ENCODE measurements at places on chromosomes 2 and 18.

DNA sequence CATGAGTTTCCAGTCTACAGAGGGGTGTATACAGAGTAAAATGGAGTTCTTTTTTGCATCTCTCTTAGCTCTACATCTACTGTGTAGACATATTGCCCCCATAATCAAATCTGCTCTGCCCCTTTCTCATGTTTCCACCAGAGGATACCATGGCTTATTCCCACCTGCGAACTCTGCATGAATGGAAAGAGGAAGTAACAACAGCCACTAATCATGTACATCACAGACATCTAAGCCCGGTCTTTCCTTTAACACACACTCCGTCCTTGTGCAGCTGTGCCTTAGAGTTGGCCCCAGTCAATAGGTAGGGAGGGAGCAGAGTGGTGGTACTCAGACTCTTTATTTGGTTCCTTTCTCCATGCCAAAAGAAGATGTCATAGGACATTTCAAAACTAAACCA lies 147.3 kb upstream of the NRP2 start:
- DNase-seq: no peak

DNA sequence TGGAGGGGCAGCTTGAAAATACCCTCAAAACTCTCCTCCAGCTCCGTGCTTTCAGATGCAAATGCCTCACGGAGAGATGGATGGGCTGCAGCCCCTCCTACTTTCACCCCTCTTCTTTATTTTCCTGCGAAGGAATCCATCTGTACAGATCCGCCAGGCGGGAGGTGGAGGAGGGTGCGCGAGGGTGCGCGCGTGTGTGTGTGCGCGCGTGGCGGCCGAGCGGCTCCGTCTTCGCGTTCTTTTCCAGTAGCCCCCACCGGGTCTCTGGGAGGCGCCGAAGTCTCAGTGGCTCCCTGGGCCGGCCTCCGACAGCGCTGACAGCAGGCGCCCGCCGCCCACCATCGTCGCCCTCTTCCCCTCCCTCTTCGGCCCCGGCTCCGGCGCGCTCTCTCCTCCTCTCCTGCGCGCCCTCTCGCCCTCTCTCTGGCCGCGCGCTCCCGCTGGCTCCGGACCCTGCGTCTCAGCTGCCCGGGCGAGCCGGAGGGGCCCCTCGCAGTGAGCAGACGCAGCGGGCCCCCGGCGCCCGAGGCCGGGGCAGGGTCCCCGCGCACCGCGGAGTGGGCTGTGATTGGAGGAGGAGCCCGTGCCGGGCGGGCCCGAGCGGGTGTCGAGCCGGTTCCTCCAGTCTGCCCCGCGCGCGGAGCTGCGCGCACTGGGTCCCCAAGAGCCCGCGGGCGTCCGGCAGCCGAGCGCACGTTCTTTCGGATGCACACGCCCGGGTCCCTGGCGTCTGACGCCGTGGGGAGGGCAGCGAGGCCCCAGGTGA lies at the start of gene CDH7:
TSS of gene CDH7 (plus strand) at position 624 of the 766 bp plus-strand sequence. CDS start 11,831 bp downstream, outside the sequence.
- no peak for DNase-seq

DNA sequence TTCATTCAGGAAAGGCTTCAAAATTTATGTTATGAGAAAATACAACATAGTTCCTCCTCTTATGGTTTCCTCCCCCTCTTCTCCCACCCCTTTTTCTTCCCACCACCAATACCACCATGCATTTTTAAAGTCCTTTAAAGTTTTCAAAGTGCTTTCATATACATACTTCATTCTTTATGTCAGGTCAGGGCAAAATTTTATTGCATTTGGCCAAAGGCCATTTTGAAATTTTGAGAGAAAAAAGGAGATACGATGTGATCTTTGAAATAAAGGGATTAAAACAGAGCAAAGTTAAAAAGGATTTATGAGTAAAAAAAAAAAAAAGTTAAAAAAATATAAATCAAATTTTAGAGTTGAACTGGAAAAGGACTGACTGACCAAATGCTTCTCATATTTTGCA lies 792.5 kb upstream of the FANCL start:
- no peak for DNase-seq

DNA sequence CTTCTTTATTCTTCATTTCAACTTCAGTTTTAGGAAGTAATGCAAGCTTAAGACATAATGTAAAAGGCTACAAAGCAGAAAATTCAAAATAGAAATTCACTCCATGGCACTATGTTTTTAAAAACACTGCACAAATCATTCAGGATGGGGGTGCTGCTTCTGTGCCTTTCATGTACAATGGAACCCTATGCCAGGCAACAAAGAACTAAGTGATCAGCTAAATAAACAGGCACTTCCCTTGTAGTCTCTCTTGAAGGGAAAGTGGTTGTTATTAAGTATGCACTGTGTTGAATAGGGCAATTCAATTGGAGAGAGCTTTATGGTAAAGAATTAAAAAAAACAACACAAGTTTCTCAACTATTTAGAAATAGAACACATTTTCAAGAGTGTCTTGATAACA lies 10.9 kb upstream of the ERBB4 start:
- DNase-seq: no peak

DNA sequence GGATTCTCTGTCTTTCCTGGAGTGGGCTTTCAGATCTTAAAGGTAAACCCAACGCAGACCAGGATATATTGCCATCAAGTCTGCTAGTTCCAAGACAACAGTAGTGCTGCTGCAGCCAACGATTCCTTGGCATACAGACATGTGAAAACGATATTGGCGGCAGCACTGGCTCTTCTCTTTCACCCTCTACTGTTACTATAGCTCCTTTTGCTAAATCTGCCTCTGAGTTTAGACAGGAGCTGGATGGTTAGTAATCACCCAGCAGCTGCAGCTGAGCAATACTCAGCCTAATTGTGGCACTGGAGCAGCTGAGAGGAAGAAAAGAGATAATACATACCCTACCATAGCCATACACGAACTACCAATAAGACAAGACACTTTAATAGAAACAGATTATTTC lies 4.0 kb downstream of the YES1 start:
- DNase-seq: no peak

DNA sequence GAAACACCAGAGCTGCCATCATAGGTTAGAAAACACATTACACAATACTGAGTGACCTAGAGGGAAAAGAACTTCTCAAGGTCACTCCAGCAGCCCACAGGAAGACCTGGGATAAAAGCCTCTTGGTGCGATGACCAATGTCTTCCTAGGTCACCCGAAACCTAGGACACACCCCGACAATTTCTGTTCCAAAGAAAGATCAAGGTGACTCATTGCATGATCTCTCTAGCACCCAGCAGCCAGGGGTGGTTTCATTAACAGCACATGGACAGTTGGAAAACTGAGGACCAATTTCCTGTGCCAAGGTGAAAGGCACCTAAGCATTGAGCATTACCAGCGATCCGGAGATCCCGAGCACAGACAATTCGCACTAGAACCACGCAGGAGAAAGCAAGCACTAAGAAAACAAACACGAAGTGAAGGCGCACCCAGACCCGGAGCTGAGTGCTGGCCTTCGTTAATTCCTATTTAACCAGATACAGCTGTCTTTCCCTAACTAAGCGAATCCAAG lies 1.5 kb downstream of the CACNB4 start:
- no peak for DNase-seq

DNA sequence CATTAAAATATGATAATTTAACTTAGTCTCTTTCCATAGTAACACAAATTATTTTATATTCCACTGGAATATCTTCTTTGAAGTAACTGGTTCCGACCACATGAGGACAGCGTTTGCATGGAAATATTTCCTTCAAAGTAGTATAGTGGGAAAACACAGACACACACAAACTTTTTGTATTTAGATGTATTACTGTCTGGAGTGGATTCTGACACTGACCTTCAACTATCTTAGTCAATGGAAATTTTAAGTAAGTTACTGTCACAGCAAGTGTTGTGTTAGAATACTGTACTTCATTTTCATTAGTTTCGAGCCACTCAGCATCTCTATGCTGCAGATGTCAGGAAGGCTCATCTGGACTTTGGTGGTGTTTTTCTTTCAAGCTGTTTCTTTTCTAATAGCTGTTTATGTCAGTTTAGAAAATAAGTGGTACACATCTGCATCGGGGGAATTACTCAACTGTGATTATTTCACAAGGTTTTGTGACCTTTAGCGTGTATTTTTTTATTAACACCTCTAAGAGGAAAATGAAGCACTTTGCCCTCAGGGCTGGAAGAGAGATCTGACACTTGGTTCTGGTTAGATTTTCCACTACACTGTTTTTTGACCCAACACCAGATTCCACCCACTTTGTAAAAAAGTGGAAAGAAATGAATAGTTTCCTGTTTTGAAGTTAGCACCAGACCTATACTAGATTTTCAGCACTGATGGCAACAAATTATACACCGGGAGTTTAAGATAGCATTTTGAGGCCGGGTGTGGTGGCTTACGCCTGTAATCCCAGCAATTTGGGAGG lies 18.9 kb upstream of the THOC1 start:
- no peak for DNase-seq

- DNase-seq: no peak
These were observed 2.7 kb downstream of the ST8SIA5 start for GRCh38 chr18:46754188-46754587.

DNA sequence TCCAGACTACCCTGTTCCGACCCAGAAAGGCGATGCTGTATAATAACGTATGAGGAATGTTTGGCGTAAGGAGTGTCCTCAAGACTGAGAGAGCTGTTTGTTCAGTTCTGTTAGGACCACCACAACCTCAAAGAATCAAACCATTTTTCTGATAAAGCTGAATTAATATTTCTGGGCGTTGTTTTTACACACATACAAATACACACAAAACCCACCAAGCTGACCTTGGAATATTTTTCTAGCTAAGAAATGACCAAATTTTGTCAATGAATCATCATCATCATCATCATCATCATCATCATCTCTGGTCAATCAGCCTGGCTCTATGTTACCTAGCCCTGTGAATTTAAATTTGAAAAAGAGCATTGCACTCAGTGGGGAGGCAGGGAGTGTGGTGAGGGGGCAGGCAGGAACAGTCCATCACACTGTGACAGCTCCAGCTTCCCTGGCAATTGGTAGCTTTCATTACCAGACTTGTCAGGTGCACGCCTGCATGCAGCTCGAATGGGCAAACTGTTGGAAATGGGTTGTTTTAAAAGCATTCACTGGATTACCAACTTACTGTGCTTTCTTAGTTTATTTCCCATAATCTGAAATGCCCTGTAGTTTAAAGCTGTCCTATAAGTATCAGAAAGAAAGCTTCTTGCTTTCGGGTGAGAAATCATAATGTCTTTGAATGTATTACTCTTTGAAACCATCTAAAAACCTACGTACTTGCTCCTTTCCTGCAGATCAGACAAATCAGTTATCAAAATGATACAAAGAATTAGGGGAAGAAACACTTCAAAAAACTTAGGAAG lies 6.9 kb upstream of the POU3F3 start:
- no peak for DNase-seq

DNA sequence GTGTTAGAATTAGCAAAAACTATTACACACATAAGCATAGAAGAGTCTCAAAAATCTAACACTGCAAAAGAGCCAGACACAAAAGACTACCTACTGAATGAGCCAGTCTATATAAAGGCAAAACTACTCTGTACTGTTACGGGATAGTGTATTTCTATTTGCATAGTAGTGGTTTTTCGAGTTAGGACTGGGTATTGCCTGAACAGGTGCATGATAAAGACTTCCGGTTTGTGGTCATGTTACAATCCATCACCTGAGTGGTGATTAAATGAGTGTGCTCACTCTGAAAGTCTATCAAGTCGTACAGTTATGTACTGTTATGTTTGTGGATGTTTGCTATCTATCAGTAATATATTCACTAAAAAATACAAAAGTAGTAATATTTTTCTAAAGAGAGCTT lies 523.3 kb upstream of the SYT4 start:
- no peak for DNase-seq

GRCh38 chr2:120345608-120346007 lies 328 bp upstream of the INHBB start:
- DNase-seq: no peak

- DNase-seq: no peak
These were observed 1591.2 kb upstream of the LRRTM1 start for GRCh38 chr2:81895620-81896250.

- no peak for DNase-seq
These were observed 794 bp downstream of the NOTO start for GRCh38 chr2:73203055-73203681.

DNA sequence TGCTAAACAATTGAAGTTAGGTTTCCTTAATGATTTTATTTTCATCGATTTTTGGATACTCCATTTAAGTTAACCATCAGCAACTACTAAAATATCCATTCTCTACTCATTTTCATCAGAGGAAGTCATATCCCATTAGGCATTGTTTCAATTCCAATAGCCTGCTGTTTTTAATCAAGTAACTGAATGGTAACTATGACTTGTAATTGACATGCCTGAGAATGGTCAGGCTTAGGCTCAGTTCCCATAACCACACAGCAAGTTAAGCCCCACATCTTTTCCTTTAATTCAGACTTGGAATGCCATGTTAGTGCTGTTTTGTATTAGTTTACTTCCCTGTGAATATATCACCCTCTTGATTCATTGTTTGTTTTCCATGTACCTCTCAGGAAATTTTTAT lies 398.8 kb downstream of the ARHGAP15 start:
- no peak for DNase-seq

- no peak for DNase-seq
These were observed 69.7 kb downstream of the COBLL1 start for GRCh38 chr2:164771897-164772296.

DNA sequence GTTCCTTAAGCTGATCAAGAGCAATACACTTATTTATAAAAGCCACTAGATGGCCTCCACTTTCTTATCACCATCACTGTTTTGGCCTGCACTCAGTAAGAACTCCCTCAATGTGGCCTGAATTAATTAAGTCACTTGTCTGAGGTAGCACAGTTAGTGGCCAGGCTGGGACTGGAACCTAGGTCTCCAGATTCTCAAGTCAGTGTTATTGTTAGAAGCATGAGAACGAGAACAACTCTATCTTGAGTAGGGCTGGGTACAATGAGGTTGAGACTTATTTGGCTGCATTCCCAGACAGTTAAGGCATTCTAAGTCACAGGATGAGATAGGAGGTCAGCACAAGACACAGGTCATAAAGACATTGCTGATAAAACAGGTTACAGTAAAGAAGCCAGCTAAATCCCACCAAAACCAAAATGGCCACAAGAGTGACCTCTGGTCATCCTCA lies 115.8 kb downstream of the SS18 start:
- no peak for DNase-seq

GRCh38 chr2:174788291-174788929 lies 24.1 kb upstream of the CHRNA1 start:
- no peak for DNase-seq

- no peak for DNase-seq
These were observed 9.3 kb downstream of the PAX3 start for GRCh38 chr2:222289278-222290160.

- no peak for DNase-seq
These were observed 316.6 kb upstream of the CHST9 start for GRCh38 chr18:27501671-27502070.
